ENCODE measurements at places on chromosomes 12 and 14. TPM values are rescaled to one million over a fixed set of nuclear protein-coding genes. Genes with fewer than 3 reads are reported as not detected.

- peak overlapping the region; percentile 49 for H3K4me3 ChIP-seq
- DNase-seq, result no peak
- no peaks in the 10 kb centered on the region for H3K36me3 ChIP-seq
- H3K27ac ChIP-seq, result no peak overlapping the region
- H3K27me3 ChIP-seq, result peaks cover 92% of the 10 kb centered on the region
- H3K4me1 ChIP-seq, result peaks cover 39% of the 10 kb centered on the region
Measured at GRCh38 chr12:125187148-125187745, 122.0 kb downstream of the AACS start.

DNA sequence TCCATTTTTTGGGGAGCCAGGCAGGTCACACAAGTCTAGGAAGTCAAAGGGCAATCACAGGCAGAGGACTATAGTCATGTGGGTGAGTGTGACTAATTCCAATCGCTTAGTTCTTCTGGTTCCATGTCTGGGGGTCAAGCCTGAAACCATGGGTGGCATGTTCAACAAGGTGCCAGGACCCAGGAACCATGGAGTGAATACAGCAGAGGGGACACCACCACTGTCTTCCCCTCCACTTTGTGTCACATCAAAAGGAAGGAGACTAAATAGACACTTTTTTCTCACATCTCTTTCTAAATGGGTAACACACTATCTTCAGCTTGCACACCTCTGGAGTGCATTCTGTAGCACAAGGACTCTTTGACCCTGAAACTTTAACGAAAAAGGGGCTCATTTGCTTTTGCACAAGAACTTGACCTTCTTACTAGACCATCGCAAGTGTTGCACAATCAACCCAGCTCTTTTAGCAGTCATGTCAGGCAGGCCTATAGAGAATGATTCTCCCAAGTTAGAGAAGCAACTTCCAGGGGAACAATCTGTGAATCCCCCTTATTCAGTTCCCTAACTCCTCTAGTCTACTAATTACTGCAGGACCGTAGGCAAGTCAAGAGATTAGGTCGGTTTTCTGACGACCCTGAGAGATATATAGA is 398.7 kb downstream of the NELL2 start:
- no peaks in the 10 kb centered on the region for H3K36me3 ChIP-seq
- no peak overlapping the region for H3K27ac ChIP-seq
- H3K4me3 ChIP-seq, result no peak overlapping the region
- no peak for DNase-seq

- H3K4me3 ChIP-seq, result no peak overlapping the region
- H3K36me3 ChIP-seq, result no peaks in the 10 kb centered on the region
- no peaks in the 10 kb centered on the region for H3K4me1 ChIP-seq
- no peak for DNase-seq
Measured at GRCh38 chr12:25397001-25397400, 146.3 kb upstream of the KRAS start.

- no peaks in the 10 kb centered on the region for H3K36me3 ChIP-seq
- no peak overlapping the region for H3K27ac ChIP-seq
- no peak for DNase-seq
- H3K4me3 ChIP-seq, result no peak overlapping the region
- H3K27me3 ChIP-seq, result no peaks in the 10 kb centered on the region
- no peaks in the 10 kb centered on the region for H3K4me1 ChIP-seq
Measured at GRCh38 chr14:97233319-97233985, 436.3 kb downstream of the VRK1 start.

DNA sequence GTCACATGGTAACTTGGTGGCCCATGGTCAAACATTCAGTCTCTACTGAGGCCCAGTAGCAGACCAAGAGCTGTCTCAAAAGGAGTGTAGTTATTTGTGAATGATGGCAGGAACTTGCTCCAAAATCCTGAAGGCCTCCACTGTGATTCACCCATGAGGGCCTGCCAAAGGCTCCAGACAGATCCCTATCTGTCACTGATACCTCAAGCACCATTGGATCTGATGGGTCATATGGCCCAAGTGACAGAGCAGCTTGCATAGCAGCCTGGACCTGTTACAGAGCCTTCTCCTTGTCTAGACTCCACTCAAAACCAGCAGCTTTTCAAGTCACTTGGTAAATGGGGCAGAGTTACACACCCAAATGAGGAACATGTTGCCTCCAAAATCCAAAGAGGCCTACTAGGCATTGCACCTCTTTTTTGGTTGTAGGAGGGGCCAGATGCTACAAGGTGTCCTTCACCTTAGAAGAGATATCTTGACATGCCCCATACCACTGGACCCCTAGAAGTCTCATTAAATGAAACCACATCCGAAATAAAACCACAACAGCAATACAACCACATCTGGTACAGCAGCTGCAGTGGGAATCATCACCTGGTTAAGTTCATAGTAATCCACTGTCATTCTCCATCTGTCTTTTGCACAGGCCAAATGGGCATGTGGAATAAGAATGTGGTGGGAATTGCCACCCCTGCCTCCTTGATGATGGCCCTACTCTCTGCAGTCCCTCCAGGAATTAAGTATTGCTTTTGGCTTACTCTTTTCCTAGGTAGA is 150.4 kb upstream of the MAX start:
- no peaks in the 10 kb centered on the region for H3K36me3 ChIP-seq
- peaks cover 36% of the 10 kb centered on the region for H3K4me1 ChIP-seq
- H3K27me3 ChIP-seq, result no peaks in the 10 kb centered on the region
- H3K4me3 ChIP-seq, result no peak overlapping the region

- H3K4me1 ChIP-seq, result peaks cover 5% of the 10 kb centered on the region
- H3K4me3 ChIP-seq, result no peak overlapping the region
- no peaks in the 10 kb centered on the region for H3K36me3 ChIP-seq
- DNase-seq, result no peak
Measured at GRCh38 chr12:96434107-96434506, 33.9 kb upstream of the CDK17 start.

DNA sequence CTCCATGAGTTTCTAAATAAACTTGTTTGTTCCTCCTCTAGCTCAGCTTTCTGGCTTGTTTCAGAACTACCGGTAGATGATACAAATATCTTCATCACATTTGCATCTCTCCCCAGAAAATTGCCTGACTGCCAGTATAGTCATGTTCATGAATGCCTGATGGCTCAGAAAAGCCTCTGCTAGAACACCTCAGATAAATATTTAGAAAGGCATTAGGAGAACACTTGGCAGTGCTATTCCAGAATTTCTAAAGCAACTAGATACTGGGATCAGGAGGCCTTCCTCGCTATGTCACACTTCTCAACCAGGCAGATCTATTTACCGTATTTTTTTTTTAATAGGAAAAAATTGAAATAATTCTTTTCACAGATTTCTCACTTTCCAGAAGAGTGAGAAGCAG is 32.3 kb upstream of the KRAS start:
- no peak overlapping the region for H3K27ac ChIP-seq
- no peak overlapping the region for H3K4me3 ChIP-seq
- DNase-seq, result no peak
- H3K36me3 ChIP-seq, result no peaks in the 10 kb centered on the region
- no peaks in the 10 kb centered on the region for H3K4me1 ChIP-seq

MORN3 gene
- under 0.01 TPM for total RNA-seq

TAS2R14 gene
- not detected for total RNA-seq

TEP1 gene
- 16.9 TPM for total RNA-seq

ADSS1 gene
- 7.0 TPM for total RNA-seq

PLBD1 gene
- total RNA-seq, result 38.2 TPM

All from stomach (tissue), 19 donors.